ENCODE measurements at places on chromosomes 5 and 9. TPM values are rescaled to one million over a fixed set of nuclear protein-coding genes. Genes with fewer than 3 reads are reported as not detected.

GRCh38 chr9:110206389-110206788 is 1.6 kb downstream of the C9orf152 start:
- H3K27ac ChIP-seq = no peak overlapping the region
- no peaks in the 10 kb centered on the region for H3K27me3 ChIP-seq
- no peak for DNase-seq
- H3K4me1 ChIP-seq = no peaks in the 10 kb centered on the region
- no peaks in the 10 kb centered on the region for H3K36me3 ChIP-seq
- H3K4me3 ChIP-seq = no peak overlapping the region

GRCh38 chr5:166507810-166508425 is 1783.5 kb upstream of the WWC1 start:
- no peaks in the 10 kb centered on the region for H3K36me3 ChIP-seq
- H3K27ac ChIP-seq = no peak overlapping the region
- H3K4me3 ChIP-seq = no peak overlapping the region
- H3K27me3 ChIP-seq = no peaks in the 10 kb centered on the region
- H3K4me1 ChIP-seq = no peaks in the 10 kb centered on the region

Gene CDX1
- not detected for polyA plus RNA-seq

DNA sequence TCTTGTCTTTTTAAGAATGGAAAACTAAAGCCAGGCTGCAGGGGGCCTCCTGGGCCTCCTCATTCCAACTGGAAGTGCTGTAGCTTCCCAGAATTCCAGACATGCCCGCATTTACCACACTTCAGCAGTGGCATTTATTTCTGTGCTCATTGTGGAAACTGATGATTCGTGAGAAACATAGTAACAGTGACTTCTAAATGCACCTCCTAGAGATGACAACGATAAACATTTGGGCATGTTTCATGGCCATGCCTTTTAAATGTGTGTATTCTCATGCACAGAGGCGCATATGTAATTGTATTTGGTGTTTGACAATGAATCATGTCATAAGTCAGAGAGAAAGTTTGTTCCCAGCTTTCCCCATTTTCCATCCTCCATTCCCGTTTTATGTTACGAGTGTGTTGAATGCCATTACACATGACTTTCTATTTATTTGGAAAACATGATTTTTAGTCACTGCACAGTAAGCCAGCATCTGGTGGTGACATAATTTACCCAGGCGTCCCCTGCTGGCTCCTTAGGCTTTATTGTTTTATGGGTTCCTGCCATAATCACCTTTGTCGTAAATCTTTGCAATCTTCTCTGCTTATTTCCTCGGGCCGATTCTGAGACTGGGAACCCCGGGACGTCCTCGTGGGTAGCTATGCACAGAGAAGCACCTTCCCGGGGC is 68.8 kb upstream of the FCN2 start:
- DNase-seq = no peak
- H3K4me3 ChIP-seq = no peak overlapping the region
- no peaks in the 10 kb centered on the region for H3K27me3 ChIP-seq

DNA sequence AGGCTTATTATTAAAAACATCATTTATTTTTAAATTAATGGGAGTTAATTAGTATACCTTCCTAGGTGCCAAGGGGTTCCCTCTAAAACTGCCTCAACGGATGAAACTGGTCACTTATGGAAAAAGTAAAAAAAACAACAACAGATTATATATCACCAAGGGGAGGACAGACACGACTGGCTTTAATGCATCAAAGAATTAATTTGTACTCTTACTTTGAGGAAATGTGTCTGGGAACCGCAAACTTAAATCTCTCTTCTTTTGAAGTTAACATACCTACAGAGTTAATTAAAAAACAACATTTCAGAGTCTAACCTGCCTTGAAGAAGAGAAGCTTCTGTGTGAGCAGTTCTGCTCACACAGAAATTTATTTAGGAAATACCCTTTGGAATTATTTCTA is 354.6 kb downstream of the LRRC70 start:
- H3K27ac ChIP-seq = no peak overlapping the region
- H3K27me3 ChIP-seq = no peaks in the 10 kb centered on the region
- no peaks in the 10 kb centered on the region for H3K36me3 ChIP-seq

Gene SLC2A8
- polyA plus RNA-seq = 8.3 TPM

DNA sequence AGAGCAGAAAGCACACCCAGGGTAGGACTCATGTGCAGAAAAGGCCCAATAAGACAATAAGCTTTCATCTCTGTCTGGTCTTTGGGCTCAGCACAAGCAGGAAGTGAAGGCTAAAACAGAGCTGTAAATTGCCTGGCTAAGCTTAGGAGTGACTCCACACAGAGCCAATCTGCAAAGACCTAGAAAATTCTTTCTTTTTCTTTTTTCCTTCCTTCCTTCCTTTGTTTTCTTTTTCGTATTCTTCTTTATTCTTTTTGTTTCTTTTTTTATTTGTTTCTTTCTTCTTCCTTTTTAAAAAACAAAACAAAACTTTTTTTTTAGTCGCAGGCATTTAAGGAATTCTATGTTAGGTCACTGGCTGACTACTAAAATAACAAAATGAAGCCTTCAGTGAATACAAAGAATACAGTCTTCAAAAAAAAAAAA is 12.2 kb downstream of the SLC35A4 start:
- no peak for DNase-seq
- no peak overlapping the region for H3K27ac ChIP-seq
- no peaks in the 10 kb centered on the region for H3K27me3 ChIP-seq
- no peaks in the 10 kb centered on the region for H3K4me1 ChIP-seq

Gene CMYA5
- 0.01 TPM for polyA plus RNA-seq
